Mammary epithelial cell (primary cell): ENCODE measurements at places on chromosomes 3 and 15. TPM values are rescaled to one million over a fixed set of nuclear protein-coding genes. Genes with fewer than 3 reads are reported as not detected.

The ZNF609 gene
- polyA plus RNA-seq: 13.3 TPM

The SUMF1 gene
- polyA plus RNA-seq: 37.6 TPM

The SLC51A gene
- polyA plus RNA-seq: not detected

The PARP15 gene
- 0.06 TPM for polyA plus RNA-seq

The CHRNA7 gene
- polyA plus RNA-seq: 0.06 TPM

The FOXL2NB gene
- 0.09 TPM for polyA plus RNA-seq

The IGF2BP2 gene
- polyA plus RNA-seq: 6.1 TPM

The CD200 gene
- 4.2 TPM for polyA plus RNA-seq

The CNTN4 gene
- polyA plus RNA-seq: not detected

The ZNF80 gene
- not detected for polyA plus RNA-seq

The NDUFB5 gene
- polyA plus RNA-seq: 22.6 TPM

The CILP gene
- not detected for polyA plus RNA-seq

The RAD51 gene
- polyA plus RNA-seq: 19.2 TPM

The TPRA1 gene
- 31.4 TPM for polyA plus RNA-seq
